Non-pigmented ciliary epithelial cell (primary cell): ENCODE measurements at places on chromosomes 6 and 20.

- DNase-seq = no peak
Observed at GRCh38 chr20:63284083-63284440, 8.9 kb upstream of the COL20A1 start.

DNA sequence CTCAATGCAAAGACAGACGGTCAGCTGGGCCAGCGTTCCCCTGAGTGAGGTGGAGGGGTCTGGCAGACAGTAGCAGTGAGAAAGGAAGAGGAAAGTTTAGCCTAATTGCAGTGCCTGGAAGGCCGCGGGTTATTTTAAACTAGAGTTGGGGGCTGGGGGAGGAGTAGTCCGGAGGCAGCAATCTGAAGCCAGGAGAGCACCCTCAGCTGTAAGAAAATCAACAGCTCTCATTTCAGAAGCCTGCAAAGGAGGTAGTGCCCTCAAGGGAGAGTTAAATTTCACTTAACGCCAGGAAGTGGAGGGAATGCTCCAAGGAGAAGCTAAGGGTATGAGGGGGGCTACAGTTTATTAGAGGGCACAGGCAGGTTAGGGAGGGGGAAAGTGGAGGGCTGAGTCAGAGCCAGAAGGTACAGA, 26.9 kb downstream of the RING1 start:
- DNase-seq = no peak

- no peak for DNase-seq
Observed at GRCh38 chr20:12203981-12204380, 286.3 kb downstream of the BTBD3 start.

DNA sequence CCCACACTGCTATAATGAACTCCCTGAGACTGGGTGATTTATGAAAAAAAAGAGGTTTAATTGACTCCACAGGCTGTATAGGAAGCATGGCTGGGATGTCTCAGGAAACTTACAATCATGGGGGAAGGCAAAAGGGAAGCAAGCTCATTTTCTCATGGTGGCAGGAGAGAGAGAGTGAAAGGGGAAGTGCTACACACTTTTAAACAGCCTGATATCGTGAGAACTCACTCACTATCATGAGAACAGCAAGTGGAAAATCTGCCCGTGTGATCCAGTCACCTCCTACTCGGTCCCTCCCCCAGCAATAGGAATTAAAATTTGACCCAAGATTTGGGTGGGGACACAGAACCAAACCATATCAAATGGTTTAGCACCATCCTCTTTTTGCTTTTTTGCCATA, 116.6 kb upstream of the CEP162 start:
- DNase-seq = no peak

DNA sequence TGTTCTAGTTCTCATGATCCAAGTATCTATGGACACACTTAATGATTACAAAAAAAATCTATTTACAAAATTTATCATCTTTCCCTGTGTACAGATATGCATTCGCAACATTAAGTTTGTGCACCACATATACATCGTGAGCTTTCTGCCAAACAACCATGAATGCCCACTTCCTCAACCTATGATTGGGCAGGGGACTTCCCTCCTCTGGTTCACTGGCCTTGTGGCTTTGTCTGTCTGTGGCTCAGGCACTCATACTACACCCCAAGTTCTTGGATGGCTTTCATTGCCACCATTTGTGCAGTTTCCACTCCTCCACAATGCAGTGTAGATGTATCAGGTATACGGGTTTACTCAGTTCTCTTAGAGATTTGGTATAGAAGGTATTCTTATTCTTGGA, 74.9 kb downstream of the HS3ST5 start:
- DNase-seq = no peak

GRCh38 chr6:132070356-132070755, 119.2 kb upstream of the CCN2 start:
- no peak for DNase-seq

GRCh38 chr20:52785679-52786078, 186.5 kb upstream of the TSHZ2 start:
- no peak for DNase-seq
